ENCODE measurements at places on chromosomes 12 and 14.
A peak's percentile ranks its signal among the peaks of the same experiment; 100 is the strongest.

GRCh38 chr14:91396959-91397815 lies 20.4 kb downstream of the CCDC88C start:
- DNase-seq, result no peak

DNA sequence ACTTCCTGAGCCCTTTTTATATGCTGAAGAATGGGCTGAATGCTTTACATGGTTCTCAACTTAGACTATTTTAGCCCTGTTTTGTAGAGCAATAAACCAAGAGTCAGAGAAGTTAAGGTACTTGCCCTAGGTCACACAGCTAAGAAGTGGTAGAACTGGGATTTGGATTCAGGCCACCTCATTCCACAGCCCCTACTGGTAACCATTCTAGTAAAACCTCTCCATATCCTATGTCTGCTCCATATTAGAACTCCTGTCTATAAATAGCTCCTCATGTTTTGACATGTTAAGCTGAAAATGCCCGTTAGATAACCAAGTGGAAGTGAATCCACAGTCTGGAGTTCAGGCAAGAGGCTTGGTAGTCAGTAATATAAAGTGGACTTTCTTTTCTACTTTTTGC lies 111.6 kb downstream of the HECTD4 start:
- DNase-seq, result no peak

GRCh38 chr12:6925540-6926279 lies 2.0 kb upstream of the ATN1 start:
- DNase-seq, result peak; percentile 78

GRCh38 chr12:116043659-116044535 lies 233.6 kb downstream of the MED13L start:
- DNase-seq, result peak; percentile 59

DNA sequence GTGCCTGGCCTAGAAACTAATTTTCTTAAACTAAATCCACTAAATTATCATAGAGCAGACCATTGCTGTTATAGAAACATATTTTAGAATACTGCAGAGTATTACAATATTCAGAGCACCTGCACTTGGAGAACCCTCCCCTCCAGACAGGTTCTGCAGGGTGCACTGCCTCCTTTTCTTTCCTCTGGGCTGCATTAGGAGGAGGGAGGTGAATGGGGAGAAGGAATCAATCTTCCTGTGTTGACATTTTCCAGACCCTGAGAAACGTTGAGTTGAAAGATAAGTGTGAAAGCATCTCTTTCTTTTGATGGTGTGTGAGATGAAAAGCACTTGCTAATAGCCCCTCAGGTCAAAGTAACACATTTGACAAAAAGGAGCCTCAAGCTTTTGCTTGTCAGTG lies 7.3 kb downstream of the SYNE2 start:
- DNase-seq, result peak; percentile 54

DNA sequence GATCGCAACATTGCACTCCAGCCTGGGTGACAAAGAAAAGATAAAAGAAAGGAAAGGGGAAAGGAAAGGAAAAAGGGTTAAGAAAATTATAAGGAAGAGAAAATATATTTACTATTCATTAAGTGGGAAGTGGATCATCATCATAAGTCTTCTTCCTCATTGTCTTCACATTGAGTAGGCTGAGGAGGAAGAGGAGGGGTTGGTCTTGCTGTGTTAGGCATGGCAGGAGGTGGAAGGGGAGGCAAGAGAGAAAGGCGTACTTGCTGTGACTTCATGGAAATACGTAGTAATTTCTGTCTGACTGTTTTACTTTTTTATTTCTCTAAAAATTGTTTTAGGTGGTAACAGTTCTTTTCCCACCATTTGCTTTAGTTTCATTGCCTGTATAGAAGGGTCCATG lies 26.2 kb downstream of the FAM177A1 start:
- DNase-seq, result no peak

DNA sequence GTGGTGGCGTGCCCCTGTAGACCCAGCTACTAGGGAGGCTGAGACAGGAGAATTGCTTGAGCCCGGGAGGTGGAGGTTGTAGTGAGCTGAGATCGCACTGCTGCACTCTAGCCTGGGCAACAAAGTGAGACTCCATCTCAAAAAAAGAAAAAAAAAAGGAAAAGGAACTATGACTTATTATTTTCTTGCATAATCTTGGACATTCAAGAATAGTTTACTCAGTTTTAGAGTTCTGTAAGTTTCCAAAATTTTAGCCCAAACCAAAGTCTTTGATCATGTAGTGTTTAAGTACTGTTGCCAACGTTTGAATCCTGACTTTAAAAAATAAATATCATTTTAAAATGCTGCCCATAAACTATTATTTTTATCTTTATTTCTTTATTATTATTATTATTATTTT lies 6.2 kb downstream of the PSMA6 start:
- no peak for DNase-seq

DNA sequence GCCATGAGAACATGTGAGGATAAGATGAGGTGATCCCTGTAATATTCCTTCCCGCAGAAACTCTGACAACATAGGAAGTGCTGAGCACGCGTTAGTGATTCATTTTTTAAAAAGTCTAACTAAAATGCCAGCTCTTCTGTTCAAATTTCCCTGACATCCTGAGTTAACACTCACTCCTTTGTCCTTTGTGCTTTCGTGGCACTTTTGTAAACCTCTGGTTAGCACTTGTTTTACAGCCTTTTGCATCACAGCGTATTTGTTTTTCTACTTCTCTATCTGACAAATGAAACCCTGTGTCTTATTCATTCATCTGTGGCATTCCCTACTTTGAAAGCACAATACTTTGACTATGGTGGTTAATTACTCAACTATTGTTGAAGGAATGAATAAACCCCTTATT lies 313.6 kb downstream of the NUAK1 start:
- DNase-seq, result no peak

DNA sequence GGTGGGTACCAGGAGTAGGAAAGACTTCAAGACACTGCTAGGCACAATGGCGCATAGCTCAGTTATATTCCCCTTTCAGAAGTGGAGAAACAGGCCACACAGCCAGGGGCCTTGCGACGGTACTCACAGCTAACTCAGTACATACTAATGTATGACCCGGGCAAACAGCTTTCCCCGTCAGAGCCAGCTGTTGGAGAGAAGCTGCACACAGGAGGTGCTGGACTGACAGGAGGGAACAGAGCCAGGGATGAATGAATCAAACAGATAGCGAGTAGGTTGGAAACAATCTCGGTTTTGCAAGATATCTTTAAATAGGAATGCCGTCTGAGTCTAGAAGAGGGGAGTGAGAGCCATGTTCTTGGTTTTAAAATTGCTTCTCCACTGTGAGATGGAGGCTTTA lies 45.5 kb downstream of the PRIMA1 start:
- DNase-seq, result no peak

- DNase-seq, result no peak
These were observed 14.0 kb upstream of the KCNH3 start for GRCh38 chr12:49524660-49525324.

DNA sequence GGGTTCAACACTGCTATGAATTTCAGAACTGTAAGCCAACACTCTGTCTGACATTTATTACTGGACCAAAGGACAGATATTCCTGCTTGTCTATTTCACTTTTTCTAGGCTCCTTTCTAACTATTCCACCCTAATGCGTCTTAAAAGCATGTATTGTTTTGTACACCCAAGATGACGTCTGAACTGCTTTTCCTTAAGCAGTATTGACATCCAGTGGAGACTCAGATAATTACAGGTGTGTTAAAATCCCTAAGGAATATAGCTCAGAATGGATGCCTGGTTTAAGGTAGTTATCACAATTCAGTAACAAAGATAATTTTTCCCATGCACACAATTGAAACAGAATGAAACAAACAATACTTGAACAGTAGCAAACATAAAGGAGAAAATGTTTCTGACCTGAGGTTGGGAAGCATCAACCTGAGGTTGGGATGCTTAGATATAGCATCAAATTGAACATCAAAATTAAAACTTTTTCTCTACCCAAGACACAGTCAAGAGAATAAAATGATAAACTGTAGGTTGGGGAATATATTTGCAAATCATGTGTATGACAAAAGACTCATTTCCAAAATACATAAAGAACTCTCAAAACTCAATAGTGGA lies 93.7 kb upstream of the PTPRR start:
- peak; percentile 83 for DNase-seq

DNA sequence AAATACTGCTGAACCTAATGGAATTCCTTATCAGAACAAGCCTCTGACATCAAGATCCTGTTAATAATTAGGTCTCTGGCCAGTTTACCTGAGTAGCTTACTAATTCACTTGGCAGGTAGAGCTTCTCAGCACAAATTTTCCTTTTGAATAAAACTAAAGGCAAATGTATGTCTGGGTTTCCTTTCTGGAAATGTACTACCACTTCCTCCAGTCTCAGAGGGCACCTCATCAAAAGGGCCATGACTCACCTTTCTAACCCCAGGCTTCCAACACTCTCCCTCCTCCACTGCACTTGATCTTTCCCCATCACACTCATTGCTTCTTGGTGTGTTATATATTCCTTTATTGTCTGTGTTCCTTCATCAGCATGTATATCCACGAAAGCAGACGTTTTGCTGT lies 90.5 kb downstream of the SLC2A13 start:
- no peak for DNase-seq

DNA sequence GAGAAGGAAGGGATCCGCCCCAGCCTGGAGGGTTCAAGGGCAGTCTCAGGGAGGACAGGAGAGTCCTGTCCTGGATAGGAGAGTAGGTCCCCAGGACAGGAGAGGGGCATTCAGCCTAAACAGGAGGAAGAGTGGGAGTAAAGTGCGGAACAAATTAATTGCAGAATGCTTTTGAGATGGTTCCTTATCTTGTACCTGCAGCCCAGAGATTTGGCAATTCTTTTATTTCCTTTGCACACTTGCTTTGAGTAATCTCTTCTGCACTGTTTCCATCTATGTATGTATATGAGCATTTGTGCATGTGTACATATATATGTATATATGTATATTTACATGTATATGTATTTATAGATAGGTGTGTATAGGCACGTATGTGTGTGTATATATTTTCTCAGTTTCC lies 22.7 kb downstream of the PLEK2 start:
- DNase-seq, result no peak

DNA sequence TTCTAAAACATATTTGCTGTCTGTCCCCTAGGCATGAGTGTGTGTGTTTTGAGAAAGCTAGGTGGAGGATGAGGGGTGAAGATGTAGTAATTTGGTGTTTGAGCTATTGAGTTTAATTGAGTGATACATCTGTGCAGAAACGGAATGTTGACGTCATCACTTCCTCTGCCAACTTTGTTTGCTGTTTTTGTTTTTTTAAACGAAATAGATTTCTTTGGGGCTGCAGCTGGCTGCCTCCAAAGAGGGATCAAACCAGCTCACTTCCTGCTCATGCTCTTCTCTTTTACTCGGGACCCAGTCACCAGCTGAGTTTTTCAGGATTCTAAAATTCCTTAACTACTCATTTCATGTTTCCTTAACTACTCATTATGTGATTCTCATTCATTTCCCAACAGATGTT lies 19.5 kb upstream of the CRACR2A start:
- DNase-seq, result no peak

GRCh38 chr12:42921741-42922504 lies 332.4 kb upstream of the PRICKLE1 start:
- DNase-seq, result peak; percentile 60

GRCh38 chr12:22802883-22803630 lies 178.1 kb downstream of the ETNK1 start:
- no peak for DNase-seq

GRCh38 chr14:71056168-71056567 lies 148.9 kb downstream of the PCNX1 start:
- no peak for DNase-seq

DNA sequence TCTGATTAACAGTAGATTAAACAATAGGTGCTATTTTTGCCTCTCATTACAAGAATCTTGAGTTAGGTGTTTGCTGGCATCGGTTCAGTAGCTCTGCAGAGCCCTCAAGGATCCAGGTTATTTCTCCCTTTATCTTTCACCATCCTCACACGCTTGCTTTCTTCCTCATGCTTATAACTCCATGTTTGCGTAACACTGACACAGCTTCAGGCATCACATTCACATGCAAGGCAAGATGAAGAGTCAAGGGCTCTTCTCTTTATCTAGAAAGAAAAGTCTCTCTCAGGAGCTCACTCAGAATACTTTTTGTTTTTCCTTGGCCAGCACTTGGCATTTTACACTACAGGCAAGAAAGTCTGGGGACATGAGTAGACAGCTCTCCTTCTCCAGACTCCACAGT lies 24.2 kb upstream of the PTHLH start:
- DNase-seq, result no peak

DNA sequence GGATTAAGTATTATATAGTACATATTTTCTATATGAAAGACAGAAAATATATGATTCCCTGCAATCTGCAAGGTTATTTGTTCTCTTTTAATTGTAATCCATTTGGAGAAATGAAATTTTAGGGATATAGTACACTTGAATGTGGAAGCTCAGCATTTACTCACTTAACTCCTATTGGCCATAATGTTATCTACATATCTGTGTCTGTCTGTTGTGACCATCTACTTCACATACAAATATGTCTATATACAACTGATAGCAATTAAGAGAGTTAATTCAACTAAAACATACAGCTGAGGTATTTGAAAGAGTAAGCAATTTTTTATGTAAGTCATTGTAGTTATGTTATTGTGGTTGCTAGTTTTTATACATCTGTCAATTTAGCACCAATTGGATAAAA lies 12.9 kb downstream of the FOXG1 start:
- DNase-seq, result no peak

DNA sequence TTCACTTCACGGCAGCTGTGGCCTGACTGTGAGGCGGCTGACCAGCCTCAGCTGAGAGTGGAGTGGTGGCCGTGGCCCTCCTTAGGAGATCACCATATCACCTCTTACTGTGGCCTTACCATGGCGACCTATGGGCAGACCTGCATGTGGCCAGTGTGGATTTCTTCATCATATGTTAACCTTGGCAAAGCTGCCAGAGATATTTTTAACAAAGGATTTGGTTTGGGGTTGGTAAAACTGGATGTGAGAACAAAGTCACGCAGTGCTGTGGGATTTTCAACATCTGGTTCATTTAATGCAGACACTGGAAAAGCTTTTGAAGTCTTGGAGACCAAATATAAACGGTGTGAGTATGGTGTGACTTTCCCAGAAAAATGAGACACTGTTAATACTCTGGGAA lies 46.9 kb downstream of the KLRG1 start:
- no peak for DNase-seq

DNA sequence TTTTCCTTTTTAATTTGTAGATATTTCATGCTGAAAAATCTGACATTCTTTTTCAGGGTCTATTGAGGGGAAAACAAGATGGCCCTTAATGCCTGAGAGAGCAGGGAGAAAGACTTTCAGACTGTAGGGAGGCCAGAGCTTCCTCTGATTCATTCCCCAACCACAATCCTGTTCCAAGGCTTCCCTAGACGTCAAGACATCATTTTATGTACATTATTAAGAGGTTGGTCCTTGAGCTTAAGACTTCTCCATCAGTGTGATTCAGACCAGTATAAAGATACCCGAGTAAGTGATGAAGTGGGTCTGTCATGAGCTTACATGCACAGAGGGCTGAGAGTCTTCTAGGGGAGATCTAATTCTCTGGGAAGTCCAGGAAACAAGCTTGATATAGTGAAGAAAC lies 57.3 kb downstream of the AVPR1A start:
- no peak for DNase-seq
